ENCODE measurements at places on chromosomes 12 and 14. TPM values are rescaled to one million over a fixed set of nuclear protein-coding genes. Genes with fewer than 3 reads are reported as not detected.

DNA sequence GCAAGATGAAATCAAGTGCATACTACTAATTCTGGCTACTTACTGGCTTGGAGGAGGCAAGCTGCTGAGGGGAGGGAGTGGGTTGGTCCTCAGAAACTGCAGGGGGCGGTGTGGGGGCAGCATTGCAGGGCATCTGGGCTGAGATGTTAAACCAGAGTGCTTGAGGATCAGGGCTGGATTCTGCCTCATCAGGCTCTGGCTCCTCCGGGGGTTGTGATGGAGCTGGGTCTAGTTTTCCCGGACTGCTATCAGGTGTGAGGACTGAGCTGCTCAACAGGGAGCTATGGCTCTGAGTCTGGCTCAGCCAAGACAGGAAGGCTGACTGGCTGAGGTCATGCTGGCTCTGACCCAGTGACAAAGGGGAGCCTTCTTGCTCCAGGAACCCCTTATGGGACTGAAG lies 28.6 kb downstream of the BAZ2A start:
- H3K27ac ChIP-seq: no peak overlapping the region
- H3K4me1 ChIP-seq: no peaks in the 10 kb centered on the region
- DNase-seq: no peak
- no peak overlapping the region for H3K4me3 ChIP-seq

DNA sequence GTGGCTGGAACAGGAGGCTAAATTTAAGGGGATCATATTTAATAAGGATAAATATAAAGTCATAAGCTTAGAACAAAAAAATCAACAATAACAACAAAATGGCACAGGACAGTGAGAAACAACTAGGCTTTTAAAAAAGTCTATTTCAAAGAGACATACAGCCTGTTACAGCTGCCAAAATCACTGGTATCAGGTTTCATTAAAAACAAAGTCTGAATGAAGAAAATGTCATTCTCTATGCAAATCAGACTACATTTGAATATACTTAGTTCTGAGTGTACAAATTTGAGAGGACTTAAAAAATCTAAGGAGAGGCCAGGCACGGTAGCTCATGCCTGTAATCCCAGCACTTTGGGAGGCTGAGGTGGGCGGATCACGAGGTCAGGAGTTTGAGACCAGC lies 44.0 kb downstream of the TFCP2 start:
- no peaks in the 10 kb centered on the region for H3K4me1 ChIP-seq
- no peak for DNase-seq
- H3K4me3 ChIP-seq: no peak overlapping the region
- H3K27ac ChIP-seq: no peak overlapping the region

- no peaks in the 10 kb centered on the region for H3K36me3 ChIP-seq
- no peaks in the 10 kb centered on the region for H3K27me3 ChIP-seq
- no peaks in the 10 kb centered on the region for H3K4me1 ChIP-seq
- no peak overlapping the region for H3K4me3 ChIP-seq
- no peak for DNase-seq
Measured at GRCh38 chr14:68160779-68161546, 341.4 kb downstream of the RAD51B start.

GRCh38 chr14:49056021-49056420 lies 530.2 kb downstream of the RPS29 start:
- no peak for DNase-seq
- H3K27me3 ChIP-seq: no peaks in the 10 kb centered on the region
- no peak overlapping the region for H3K27ac ChIP-seq
- no peaks in the 10 kb centered on the region for H3K36me3 ChIP-seq
- no peak overlapping the region for H3K4me3 ChIP-seq

- H3K27ac ChIP-seq: no peak overlapping the region
- no peaks in the 10 kb centered on the region for H3K4me1 ChIP-seq
- H3K36me3 ChIP-seq: peaks cover 2% of the 10 kb centered on the region
- H3K27me3 ChIP-seq: no peaks in the 10 kb centered on the region
- no peak for DNase-seq
Measured at GRCh38 chr14:95196268-95196667, 38.9 kb upstream of the DICER1 start.

- peaks cover 21% of the 10 kb centered on the region for H3K4me1 ChIP-seq
- no peak for DNase-seq
- no peaks in the 10 kb centered on the region for H3K36me3 ChIP-seq
- no peak overlapping the region for H3K27ac ChIP-seq
- no peak overlapping the region for H3K4me3 ChIP-seq
- no peaks in the 10 kb centered on the region for H3K27me3 ChIP-seq
Measured at GRCh38 chr12:49838973-49839633, 3.8 kb downstream of the BCDIN3D start.

DNA sequence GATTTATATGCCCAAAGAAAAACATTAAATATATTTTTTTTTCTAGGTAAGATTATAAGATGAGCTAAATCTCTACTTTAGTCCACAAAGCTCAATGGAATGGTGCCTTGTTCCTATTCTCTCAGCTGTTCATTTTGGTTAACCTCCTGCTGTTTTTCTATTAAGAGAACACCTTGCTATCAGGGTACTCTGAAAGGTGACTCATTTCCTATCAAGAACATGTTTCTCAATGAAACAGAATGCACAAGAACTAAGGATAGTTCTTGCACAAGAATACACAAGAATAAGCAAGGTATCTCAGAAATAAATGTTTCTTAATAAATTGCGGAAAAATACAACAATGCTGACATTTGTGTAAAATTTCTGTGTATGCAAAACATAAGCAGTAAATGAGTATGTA lies 14.1 kb downstream of the ABCD2 start:
- H3K36me3 ChIP-seq: no peaks in the 10 kb centered on the region
- no peak overlapping the region for H3K27ac ChIP-seq
- no peak overlapping the region for H3K4me3 ChIP-seq
- DNase-seq: no peak

GRCh38 chr14:60648249-60648933 lies 886 bp downstream of the SIX1 start:
- no peak for DNase-seq
- peaks cover 43% of the 10 kb centered on the region for H3K4me1 ChIP-seq
- H3K27me3 ChIP-seq: peaks cover 100% of the 10 kb centered on the region
- peak overlapping the region; percentile 7 for H3K27ac ChIP-seq
- no peaks in the 10 kb centered on the region for H3K36me3 ChIP-seq

DNA sequence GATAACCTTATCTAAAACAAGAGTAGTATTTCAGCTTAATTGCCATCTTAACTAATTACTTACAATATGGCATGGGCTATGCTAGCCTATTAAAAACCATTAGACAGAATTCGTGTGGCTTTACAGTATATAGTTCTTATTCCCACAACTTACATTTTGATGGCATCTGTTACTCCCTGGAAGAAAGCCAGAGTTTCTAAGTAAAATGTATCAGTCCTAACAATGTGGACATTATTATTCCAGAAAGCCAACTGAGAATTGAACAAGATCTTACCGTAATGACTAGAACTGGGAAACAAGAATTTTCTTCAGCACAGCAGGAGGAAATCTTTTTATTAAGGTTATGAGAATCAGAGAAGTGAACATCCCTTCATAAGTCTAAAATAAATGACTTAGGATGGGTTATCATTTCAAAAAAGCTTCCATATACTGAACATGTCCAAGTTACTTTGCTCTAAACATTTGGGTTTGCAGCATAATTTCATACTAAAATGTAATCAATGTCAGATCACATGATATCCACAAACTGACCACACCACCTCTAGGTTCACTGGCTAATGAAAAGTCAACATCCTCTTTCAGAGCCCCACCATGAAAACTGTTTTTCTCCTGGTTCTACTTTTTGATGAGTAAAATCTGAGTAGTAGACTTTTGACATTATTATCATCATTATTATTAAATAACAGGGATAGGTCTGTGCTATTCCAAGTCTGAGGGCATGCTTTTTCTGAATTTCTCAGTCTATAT lies 179.7 kb downstream of the SSPN start:
- no peaks in the 10 kb centered on the region for H3K27me3 ChIP-seq
- no peak overlapping the region for H3K27ac ChIP-seq
- H3K4me3 ChIP-seq: no peak overlapping the region
- H3K36me3 ChIP-seq: no peaks in the 10 kb centered on the region
- DNase-seq: no peak
- peaks cover 4% of the 10 kb centered on the region for H3K4me1 ChIP-seq

- no peaks in the 10 kb centered on the region for H3K27me3 ChIP-seq
- H3K4me1 ChIP-seq: peaks cover 2% of the 10 kb centered on the region
- no peak for DNase-seq
Measured at GRCh38 chr12:89951050-89951693, 242.5 kb upstream of the ATP2B1 start.

- H3K4me3 ChIP-seq: no peak overlapping the region
- H3K27me3 ChIP-seq: no peaks in the 10 kb centered on the region
- H3K27ac ChIP-seq: no peak overlapping the region
- no peaks in the 10 kb centered on the region for H3K4me1 ChIP-seq
- no peaks in the 10 kb centered on the region for H3K36me3 ChIP-seq
Measured at GRCh38 chr12:24913130-24913529, 35.8 kb downstream of the BCAT1 start.

DNA sequence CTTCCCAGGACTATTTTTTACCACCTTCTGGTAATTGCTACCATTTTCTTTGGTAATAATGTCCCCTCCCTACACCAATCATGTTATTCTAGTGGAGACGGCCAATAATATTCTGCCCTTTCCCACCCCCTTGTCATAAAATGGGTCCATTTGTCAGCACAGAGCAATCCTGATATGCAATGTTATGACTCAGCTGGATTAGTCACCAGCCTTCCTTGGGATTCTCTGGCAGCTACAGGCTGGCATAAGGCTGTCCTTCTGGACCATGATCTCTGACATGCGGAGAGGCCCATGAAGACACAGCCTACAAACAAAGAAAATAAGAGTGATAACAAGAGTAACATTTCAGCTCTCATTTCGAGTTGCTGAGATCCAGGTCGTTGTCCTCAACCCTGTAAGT lies 222.0 kb upstream of the CPNE8 start:
- H3K4me3 ChIP-seq: no peak overlapping the region
- H3K36me3 ChIP-seq: no peaks in the 10 kb centered on the region
- H3K27me3 ChIP-seq: no peaks in the 10 kb centered on the region
- no peak for DNase-seq
- H3K4me1 ChIP-seq: no peaks in the 10 kb centered on the region

GRCh38 chr14:29425705-29426482 lies 501.8 kb downstream of the PRKD1 start:
- no peaks in the 10 kb centered on the region for H3K36me3 ChIP-seq
- no peak overlapping the region for H3K27ac ChIP-seq
- H3K27me3 ChIP-seq: no peaks in the 10 kb centered on the region
- no peak overlapping the region for H3K4me3 ChIP-seq
- no peaks in the 10 kb centered on the region for H3K4me1 ChIP-seq

DNA sequence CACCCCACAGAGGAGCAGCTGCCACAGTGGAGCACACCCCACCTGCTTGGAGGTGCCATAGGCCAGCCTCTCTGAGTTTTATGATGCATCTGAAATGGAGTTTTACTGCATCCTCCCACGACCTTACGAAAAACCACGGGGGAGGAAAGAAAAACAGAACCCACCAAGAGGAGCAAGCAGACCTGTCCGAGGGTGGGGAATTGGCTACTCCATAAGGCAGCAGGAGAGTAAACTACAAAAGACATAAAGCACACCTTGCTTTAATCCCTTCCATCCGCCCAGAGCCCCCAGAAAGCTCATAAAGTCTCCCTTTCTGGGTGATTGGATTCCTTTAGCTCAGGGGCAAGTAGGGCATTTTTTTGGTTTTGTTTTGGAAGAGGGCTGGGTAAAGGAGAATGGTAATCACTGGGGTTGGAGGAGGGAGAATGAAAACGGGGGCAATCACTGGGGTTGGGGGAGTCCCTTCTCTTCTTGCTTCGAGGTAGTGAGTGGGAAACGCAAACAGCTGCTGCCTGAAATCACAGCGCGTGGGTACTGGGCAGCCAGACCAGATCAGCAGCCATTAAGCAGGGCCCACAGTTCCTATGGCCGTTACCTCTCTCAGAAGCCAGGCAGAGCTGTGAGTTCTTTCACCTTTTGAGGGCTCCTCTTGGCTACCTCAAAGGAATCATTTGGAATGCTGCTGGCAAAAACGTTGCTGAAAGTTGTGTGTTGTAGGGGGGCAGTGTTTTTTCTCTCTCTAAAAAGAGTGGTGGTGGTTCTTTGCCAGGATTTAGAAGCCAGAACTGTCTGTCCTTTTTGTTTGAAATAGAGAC lies 433.6 kb downstream of the ZFP36L1 start:
- H3K27ac ChIP-seq: peak overlapping the region; percentile 85
- no peaks in the 10 kb centered on the region for H3K36me3 ChIP-seq
- H3K27me3 ChIP-seq: no peaks in the 10 kb centered on the region

DNA sequence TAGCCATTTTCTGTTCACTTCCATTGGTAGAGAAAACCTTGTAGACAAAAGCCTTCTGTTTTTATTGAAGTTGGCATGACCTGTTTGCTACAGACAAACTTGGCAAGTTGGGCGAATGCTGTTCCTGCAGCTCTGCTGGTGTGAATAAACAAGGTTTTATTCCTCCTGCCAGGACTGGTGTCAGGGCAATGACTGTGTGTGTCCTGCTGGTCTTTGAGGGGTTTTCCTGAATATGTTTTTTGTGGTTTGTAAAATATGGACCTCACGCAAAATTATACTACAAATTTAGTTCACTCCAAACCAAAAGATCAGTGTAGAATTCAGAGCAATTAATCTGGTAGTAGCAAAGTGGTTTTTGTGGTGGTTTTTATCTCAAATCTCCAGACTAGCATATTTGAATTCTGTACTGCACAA lies 140.8 kb downstream of the ERC1 start:
- no peaks in the 10 kb centered on the region for H3K27me3 ChIP-seq
- H3K4me1 ChIP-seq: peaks cover 4% of the 10 kb centered on the region
- no peak for DNase-seq
- no peak overlapping the region for H3K27ac ChIP-seq

- no peak overlapping the region for H3K27ac ChIP-seq
- no peaks in the 10 kb centered on the region for H3K36me3 ChIP-seq
- no peak for DNase-seq
Measured at GRCh38 chr12:72281126-72281525, 9.0 kb downstream of the TRHDE start.

GRCh38 chr14:103656031-103656755 lies 27.2 kb downstream of the KLC1 start:
- no peak overlapping the region for H3K27ac ChIP-seq
- no peak overlapping the region for H3K4me3 ChIP-seq
- no peaks in the 10 kb centered on the region for H3K27me3 ChIP-seq
- no peak for DNase-seq
- peaks cover 52% of the 10 kb centered on the region for H3K36me3 ChIP-seq
- H3K4me1 ChIP-seq: peaks cover 18% of the 10 kb centered on the region

DNA sequence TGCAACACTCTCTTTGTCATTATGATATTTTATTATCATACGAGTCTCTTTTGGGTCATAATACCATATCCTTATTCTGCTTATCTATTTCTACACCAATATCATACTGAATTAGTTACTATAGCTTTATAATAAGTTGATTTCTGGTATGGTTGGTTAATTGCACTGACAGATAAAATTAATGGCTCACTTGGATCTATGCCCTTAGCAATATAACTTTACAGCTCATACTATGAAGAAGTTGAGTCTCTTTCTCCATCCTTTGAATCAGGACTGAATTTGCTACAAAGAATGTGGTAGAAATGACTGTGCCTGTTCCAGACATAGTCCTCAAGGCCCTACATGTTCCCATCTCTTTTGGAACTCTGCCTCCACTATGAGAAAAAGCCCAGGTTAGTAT lies 139.7 kb upstream of the DYRK2 start:
- DNase-seq: no peak
- H3K4me1 ChIP-seq: no peaks in the 10 kb centered on the region

Gene MANSC4
- polyA plus RNA-seq: 0.62 TPM

Gene MSRB3
- 10.0 TPM for polyA plus RNA-seq

Gene ACOT4
- polyA plus RNA-seq: 1.3 TPM

Gene PWP1
- 61.3 TPM for polyA plus RNA-seq

Gene ANAPC5
- polyA plus RNA-seq: 162 TPM

Gene CLEC4A
- polyA plus RNA-seq: 3.7 TPM

Gene CD163
- polyA plus RNA-seq: 4.0 TPM

Gene OSBPL8
- 34.1 TPM for polyA plus RNA-seq

Gene CDCA4
- polyA plus RNA-seq: 7.1 TPM

Gene DEGS2
- 7.4 TPM for polyA plus RNA-seq

Measured in spinal cord (tissue), 10 donors.